LHCN-M2 (cell line): ENCODE measurements at places on chromosomes 3 and 15. TPM values are rescaled to one million over a fixed set of nuclear protein-coding genes. Genes with fewer than 3 reads are reported as not detected.

Gene HIGD2B
- not detected in 2 replicates for total RNA-seq

Gene STRIT1
- not detected in 2 replicates for total RNA-seq

Gene CHRFAM7A
- 2.2 and 4.6 TPM in 2 replicates for total RNA-seq

Gene DNAH12
- total RNA-seq = 0.77 and 1.6 TPM in 2 replicates

Gene EPHA3
- 0.13 and 0.17 TPM in 2 replicates for total RNA-seq

Gene IL20RB
- 0.57 and 2.2 TPM in 2 replicates for total RNA-seq

Gene GABRB3
- total RNA-seq = not detected in 2 replicates

Gene SEMA5B
- 0.06 TPM in 1 of 2 replicates, not detected in the other for total RNA-seq

Gene CYP8B1
- total RNA-seq = not detected in 2 replicates

Gene ARHGEF26
- total RNA-seq = 1.8 and 2.8 TPM in 2 replicates

Gene PIK3R4
- 33.4 and 33.9 TPM in 2 replicates for total RNA-seq

Gene CYP1A1
- 0.06 TPM in 1 of 2 replicates, not detected in the other for total RNA-seq

Gene UBA7
- 21.8 and 26.2 TPM in 2 replicates for total RNA-seq

Gene ARPIN
- total RNA-seq = 10.9 and 14.3 TPM in 2 replicates

Gene CADPS
- total RNA-seq = 0.11 TPM in 1 of 2 replicates, not detected in the other

Gene ARPP19
- 143 and 180 TPM in 2 replicates for total RNA-seq

Gene SPG11
- 40.2 and 46.4 TPM in 2 replicates for total RNA-seq

Gene CLDN18
- total RNA-seq = 0.06 TPM in 1 of 2 replicates, not detected in the other

Gene KLHL40
- total RNA-seq = 0.06 TPM in 1 of 2 replicates, not detected in the other

Gene EPB42
- total RNA-seq = not detected in 2 replicates

Gene TMCO5A
- not detected in 2 replicates for total RNA-seq

Gene MEF2A
- total RNA-seq = 44.7 and 47.2 TPM in 2 replicates

Gene EFCC1
- not detected in 2 replicates for total RNA-seq

Gene NUSAP1
- total RNA-seq = 161 and 169 TPM in 2 replicates

Gene EXD1
- not detected in 2 replicates for total RNA-seq

Gene PRR20G
- total RNA-seq = not detected in 2 replicates

Gene SLC9C1
- not detected in 2 replicates for total RNA-seq

Gene SKOR1
- 0.06 TPM in 1 of 2 replicates, not detected in the other for total RNA-seq

Gene SENP8
- 2.8 and 3.7 TPM in 2 replicates for total RNA-seq

Gene GOLGA8G
- under 0.01 and 0.11 TPM in 2 replicates for total RNA-seq

Gene ANKRD34C
- total RNA-seq = not detected in 2 replicates

Gene GOLGA6D
- total RNA-seq = not detected in 2 replicates

Gene CCNB2
- total RNA-seq = 130 and 138 TPM in 2 replicates

Gene CRYGS
- 1.4 and 1.7 TPM in 2 replicates for total RNA-seq

Gene LRRIQ4
- total RNA-seq = not detected in 2 replicates

Gene THBS1
- 2,731 and 2,850 TPM in 2 replicates for total RNA-seq

Gene KBTBD13
- not detected in 2 replicates for total RNA-seq

Gene MITF
- total RNA-seq = 5.4 and 7.1 TPM in 2 replicates

Gene ZDHHC19
- total RNA-seq = not detected in 2 replicates

Gene ANKRD63
- total RNA-seq = not detected in 2 replicates

Gene CTXN2
- not detected in 2 replicates for total RNA-seq

Gene PROK2
- not detected in 2 replicates for total RNA-seq

Gene PFN2
- 163 and 227 TPM in 2 replicates for total RNA-seq
